ENCODE measurements at places on chromosomes 3 and 15. TPM values are rescaled to one million over a fixed set of nuclear protein-coding genes. Genes with fewer than 3 reads are reported as not detected.

DNA sequence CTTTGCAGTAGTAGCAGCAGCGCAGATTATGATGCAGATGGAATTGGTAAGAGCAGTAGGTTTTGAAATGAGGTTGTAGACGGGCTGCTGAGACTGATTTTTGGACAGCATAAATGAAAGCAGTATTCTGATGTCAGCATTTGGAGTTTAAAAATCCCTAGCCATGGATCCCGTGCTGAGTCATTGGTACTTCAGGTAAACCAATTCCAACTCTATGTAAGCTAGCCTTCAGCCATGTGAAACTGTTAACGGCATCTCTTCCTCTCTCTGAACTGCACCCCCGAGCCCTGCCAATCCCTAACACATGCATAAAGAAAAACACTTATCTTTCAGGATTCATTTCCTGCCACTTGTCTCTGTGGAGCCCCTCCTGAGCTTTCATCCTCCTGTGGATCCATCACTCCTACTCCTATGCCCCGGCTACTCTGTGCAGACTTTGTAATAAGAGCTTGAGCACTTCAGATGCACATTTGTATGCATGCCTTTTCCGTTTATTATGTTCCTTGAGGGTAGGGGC is 119.0 kb downstream of the AKAP13 start:
- no peaks in the 10 kb centered on the region for H3K27me3 ChIP-seq
- no peak overlapping the region for H3K27ac ChIP-seq
- peaks cover 32% of the 10 kb centered on the region for H3K4me1 ChIP-seq
- no peaks in the 10 kb centered on the region for H3K36me3 ChIP-seq
- DNase-seq, result no peak

Gene KCNMB2
- total RNA-seq, result not detected

Gene DUOXA1
- not detected for total RNA-seq

GRCh38 chr3:173001622-173002021 is 139.4 kb downstream of the SPATA16 start:
- no peaks in the 10 kb centered on the region for H3K4me1 ChIP-seq
- no peaks in the 10 kb centered on the region for H3K27me3 ChIP-seq
- H3K36me3 ChIP-seq, result no peaks in the 10 kb centered on the region
- no peak for DNase-seq

Gene GABRG3
- total RNA-seq, result not detected

DNA sequence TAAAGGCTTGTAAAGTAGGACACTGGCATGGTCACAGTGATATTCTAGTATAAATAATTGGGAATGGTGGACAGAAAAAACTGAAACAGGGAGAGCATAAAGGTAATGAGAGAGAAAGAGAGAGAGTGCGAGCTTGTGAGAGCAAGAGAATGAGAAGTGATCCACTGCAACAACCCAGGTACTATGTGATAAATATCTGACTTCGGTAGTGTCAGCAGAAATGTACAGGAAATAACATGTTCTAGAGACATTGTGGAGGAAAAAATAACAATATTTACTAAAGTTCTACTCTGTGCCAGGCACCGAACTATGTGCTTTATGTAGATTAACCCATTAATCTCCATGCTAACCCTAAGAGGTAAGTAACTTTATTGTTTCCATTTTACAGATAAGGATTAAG is 425.9 kb downstream of the ZBTB20 start:
- no peak overlapping the region for H3K27ac ChIP-seq
- no peaks in the 10 kb centered on the region for H3K36me3 ChIP-seq
- H3K4me1 ChIP-seq, result peaks cover 11% of the 10 kb centered on the region
- no peak overlapping the region for H3K4me3 ChIP-seq
- DNase-seq, result no peak

Gene FETUB
- total RNA-seq, result not detected

Gene DNAJA4
- total RNA-seq, result 75.9 TPM

GRCh38 chr3:175279911-175280310 is 420.8 kb downstream of the NAALADL2 start:
- H3K36me3 ChIP-seq, result no peaks in the 10 kb centered on the region
- DNase-seq, result no peak
- no peaks in the 10 kb centered on the region for H3K4me1 ChIP-seq
- no peak overlapping the region for H3K4me3 ChIP-seq
- no peak overlapping the region for H3K27ac ChIP-seq

Gene TM4SF1
- 0.26 TPM for total RNA-seq

Gene APOD
- 2.6 TPM for total RNA-seq

Gene CAMK2N2
- total RNA-seq, result 0.14 TPM

DNA sequence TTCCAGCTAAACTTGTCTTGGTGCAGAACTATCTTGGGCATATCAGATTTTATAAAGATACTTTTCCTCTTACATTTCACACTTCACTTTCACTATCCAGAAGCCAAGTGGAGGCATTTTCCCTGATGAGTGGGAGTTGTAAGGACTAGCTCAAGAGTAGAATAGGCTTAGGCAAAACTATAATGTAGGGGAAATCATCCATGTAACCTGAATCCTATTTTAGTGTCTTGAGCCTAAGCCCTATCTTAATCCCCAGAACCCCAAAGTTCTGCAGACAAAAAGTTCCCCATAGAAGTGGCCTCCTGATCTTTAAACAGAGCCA is 42.2 kb upstream of the CD47 start:
- peak overlapping the region; percentile 78 for H3K27ac ChIP-seq
- peaks cover 82% of the 10 kb centered on the region for H3K4me1 ChIP-seq
- peak overlapping the region; percentile 57 for H3K4me3 ChIP-seq

DNA sequence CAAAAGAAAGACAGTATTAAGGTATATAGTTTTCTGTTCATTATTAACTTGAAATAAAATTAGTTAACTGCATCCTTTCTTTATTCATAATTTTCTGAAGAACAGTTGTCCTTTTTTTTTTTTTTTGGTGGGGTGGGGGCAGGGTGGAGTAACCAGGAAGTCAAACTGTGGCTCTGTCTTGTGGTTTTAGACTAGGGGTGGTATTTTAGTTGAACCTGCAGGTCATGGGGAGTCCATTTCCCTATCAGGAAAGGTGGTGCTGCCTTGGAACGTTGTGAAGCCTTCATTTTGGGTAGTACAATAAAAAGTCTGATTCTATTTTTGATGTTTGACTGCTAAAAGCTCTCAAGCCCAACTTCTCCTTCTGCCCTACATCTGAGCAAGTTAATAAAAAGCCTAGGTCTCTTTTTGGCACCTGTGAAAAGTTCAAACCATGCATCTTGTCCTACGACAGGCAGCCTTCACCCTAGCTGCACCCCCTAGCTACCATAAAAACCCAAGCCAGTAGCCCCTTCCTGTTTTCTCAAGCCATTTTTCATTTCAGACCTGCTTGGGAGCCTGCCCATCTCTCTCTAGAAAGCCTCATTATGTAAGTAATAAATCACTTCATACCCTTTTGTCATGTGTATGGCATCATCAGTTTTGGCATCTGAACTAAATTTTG is 31.2 kb upstream of the RIOX2 start:
- H3K4me1 ChIP-seq, result peaks cover 39% of the 10 kb centered on the region
- peak overlapping the region; percentile 76 for H3K27ac ChIP-seq
- H3K27me3 ChIP-seq, result no peaks in the 10 kb centered on the region
- peaks cover 3% of the 10 kb centered on the region for H3K36me3 ChIP-seq

Gene IFT80
- total RNA-seq, result 13.0 TPM

DNA sequence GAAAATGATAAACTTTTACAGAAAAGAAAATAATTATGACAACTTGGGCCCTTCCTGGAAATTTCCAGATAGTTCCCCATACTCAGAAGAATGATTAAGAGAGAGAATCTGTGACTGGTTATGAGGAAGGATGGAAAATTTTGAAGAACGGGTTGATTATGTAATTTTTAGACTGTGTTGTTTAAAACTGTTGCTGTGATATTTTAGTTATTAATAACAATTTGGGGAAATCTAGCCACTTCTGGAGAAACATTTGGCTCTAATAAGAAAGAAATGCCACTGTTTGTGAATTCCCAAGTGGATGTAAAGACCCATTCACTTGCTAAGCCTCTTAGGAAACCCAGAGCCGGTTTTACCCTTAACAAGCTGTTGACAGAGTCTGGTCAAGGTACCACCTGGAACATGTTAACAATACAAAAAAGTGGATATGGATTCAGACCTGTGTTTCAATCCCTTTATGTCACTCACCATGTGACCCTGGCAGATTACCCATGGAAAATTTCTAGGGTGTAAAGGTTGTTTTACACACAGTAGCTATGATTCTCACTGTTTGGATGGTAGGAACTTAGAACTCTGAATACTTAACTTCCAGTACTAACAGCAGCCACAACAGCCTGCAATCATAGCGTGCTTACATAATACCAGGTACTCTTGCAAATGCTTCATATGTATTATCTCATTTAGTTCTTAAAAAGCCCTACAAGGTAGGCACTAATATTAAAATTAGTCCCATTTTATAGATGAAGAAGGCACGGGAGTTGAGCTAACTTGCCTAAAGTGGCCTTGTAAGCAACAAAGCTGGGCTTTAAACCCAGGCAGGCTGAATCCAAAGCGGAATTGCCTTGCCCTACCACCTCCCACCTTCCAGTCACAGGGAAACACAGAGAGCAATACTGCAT is 32.0 kb downstream of the ZBTB38 start:
- peaks cover 10% of the 10 kb centered on the region for H3K36me3 ChIP-seq
- H3K4me3 ChIP-seq, result no peak overlapping the region
- no peak for DNase-seq

- no peak overlapping the region for H3K4me3 ChIP-seq
- H3K27ac ChIP-seq, result no peak overlapping the region
- DNase-seq, result no peak
- no peaks in the 10 kb centered on the region for H3K36me3 ChIP-seq
Measured at GRCh38 chr15:51132384-51133139, 37.9 kb upstream of the TNFAIP8L3 start.

GRCh38 chr3:65245133-65246063 is 557.6 kb upstream of the ADAMTS9 start:
- H3K27me3 ChIP-seq, result no peaks in the 10 kb centered on the region
- no peak overlapping the region for H3K27ac ChIP-seq
- H3K4me1 ChIP-seq, result no peaks in the 10 kb centered on the region
- H3K36me3 ChIP-seq, result no peaks in the 10 kb centered on the region
- no peak for DNase-seq
